ENCODE measurements at places on chromosomes 1 and 21. TPM values are rescaled to one million over a fixed set of nuclear protein-coding genes. Genes with fewer than 3 reads are reported as not detected.

DNA sequence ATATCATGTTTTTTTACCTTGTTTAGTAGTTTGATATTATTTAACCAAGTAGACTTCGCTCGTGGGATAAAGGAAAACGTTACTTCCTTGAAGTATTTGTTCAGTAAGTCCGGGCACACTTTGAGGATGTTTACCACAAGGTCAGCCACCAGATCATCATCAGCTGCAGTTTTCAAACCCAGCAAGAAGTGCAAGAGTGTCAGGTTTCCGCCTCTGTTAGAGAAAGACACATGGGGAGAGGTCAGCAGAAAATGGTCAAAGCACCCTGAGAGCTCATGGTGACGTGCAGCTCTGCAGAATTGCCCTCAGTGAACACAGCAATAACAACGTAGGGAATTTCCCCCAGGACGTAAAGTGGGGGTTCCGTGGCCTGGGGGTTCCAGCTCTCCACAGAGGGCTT, 24.4 kb downstream of the URB1 start:
- no peak for DNase-seq

GRCh38 chr1:193538003-193538354, 351.6 kb upstream of the B3GALT2 start:
- DNase-seq = no peak

DNA sequence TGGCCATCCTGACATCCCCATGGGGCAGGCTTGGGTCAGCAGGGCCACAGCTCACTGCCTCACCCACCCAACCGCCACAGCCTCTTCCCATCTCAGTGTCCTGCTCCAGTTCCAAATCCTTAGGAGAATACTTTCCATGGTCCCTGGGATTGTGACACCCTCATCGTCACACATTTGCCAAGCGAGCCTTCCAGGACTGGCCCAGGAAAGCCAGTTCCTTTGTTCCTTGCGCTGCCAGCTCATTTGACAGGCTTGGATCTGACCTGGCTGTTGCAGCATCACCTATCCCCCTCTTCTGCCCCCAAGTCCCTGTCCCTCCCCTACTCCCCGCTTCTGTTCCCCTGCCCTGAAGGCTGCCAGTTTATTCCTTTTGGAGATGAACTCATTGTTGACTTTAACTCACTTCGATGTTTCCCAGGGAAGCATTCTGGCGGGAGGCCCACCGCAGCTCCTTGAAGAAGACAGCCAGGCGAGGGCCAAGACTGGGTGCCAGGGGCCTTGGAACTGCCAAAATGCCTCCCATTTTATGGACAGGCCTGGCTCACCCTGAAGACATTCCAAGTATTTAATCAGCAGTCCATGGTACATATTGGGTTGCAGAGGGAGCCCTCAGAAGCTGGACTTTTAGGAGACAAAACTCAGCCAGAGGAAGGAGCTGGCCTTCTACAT, 10.2 kb upstream of the GNL2 start:
- DNase-seq = no peak

- no peak for DNase-seq
Measured at GRCh38 chr21:42599486-42599885, 53.9 kb upstream of the PDE9A start.

DNA sequence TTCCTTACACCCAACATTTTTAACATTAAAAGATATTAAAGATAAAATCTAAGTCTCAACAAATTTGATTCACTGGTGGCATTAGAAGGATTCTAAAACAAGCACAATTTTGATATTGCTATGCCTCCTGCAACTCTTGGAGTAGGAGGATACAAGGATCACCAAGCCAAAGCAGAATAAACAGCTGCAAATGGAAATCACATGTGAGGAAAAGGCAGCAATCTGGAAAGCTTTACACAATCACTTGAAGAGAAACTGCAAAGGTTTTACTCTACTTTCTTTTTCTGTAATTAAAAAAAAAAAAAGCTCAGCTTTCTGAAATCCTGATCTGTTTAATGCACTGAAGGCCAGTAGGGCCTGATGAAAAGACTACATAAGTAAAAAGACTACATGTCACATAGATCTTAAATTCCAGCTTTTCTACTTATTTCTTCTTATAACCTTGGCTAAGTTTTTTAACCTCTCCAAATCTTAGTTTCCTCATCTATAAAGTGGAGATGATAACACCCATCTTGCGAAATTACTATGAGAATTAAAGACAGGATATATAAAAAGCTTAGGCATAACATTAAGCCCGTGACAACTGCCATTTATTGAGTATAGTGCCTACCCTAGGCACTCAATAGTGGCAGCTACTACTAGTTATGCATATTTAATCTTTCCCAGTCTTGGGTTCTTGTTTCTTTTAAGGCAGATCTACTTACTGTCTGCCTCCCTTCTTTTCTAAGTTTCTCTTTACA, 73.5 kb downstream of the EPS15 start:
- no peak for DNase-seq

DNA sequence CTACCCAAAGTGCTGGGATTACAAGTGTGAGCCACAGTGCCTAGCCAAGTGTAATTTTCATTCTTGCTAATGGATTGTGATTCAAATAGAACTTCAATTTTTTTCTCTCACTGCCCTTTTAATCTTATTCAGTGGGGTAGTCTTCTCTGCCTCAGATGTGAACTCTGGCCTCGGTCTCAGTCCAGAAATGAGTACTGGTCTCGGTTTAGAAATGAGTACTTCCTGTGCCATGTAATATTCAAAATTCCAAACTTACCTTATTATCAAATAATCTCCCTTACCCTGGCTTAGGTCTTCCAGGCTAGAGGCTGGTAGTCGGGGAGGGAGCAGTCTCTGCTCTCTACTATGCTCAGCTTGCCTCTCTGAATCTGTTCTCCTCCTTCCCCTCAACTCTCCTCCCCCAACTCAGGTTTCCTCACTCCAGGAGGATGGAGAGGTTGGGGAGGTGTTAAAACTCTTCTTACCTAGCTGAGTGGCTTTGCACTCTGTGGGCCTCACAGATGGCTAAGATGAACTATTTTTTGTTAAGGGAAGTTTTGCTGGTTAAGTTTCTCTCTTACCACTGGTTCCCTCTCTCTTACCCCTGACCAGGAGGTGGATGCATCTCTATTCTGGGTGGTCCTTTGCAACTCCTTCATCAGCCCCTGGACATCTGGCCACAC, 4.8 kb upstream of the SLAMF9 start:
- DNase-seq = no peak

DNA sequence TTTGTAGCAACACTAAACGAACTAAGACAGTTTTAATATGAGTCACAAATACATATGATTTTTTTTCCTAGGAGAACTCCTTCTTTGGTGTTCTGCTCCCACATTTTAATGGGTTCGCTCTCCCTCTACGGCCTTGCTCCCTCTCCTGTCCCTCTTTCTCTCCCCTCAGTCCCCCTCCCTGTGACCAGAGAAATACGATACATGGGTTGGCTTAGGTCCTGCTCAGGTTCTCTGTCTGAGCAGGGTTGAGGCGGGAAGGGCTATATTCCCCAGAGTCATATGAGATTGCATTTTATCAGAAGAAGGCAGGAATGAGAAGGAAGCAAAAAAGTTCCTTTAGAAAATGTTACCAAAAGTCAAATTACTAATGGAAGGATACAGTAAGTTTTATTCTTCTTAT, 44.6 kb downstream of the UBE2U start:
- no peak for DNase-seq

- no peak for DNase-seq
Measured at GRCh38 chr1:29698033-29698432, 461.7 kb downstream of the PTPRU start.

CCDC181 gene
- total RNA-seq = not detected

CLCA2 gene
- not detected for total RNA-seq

- DNase-seq = no peak
Measured at GRCh38 chr1:33624991-33625870, 152.8 kb downstream of the ZSCAN20 start.

DNA sequence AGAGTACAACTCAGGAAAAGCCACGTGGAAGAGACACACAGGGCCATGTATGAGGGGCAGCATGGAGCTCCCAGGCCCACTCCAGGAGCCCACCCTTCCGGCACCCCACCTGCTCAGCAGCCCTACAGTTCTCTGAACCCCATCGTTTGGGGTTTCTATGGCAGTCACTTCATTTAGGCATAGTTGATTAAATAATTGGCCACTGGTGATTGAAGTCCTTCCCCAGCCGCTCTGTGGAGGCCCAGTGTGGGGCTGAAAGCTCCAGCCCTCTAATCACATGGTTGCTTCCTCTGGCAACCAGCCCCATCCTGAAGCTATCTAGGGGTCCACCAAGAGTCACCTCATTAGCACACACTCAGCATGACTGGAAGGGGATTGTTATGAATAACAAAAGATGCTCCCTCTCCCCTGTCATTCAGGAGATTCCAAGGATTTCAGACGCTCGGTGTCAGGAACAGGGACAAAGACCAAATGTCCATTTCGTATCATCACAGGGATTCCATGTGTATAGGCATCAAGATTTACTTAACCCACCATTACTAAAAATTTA, 12.2 kb upstream of the S100A7A start:
- no peak for DNase-seq

GRCh38 chr1:51114137-51114536, 12.1 kb downstream of the C1orf185 start:
- no peak for DNase-seq

DNA sequence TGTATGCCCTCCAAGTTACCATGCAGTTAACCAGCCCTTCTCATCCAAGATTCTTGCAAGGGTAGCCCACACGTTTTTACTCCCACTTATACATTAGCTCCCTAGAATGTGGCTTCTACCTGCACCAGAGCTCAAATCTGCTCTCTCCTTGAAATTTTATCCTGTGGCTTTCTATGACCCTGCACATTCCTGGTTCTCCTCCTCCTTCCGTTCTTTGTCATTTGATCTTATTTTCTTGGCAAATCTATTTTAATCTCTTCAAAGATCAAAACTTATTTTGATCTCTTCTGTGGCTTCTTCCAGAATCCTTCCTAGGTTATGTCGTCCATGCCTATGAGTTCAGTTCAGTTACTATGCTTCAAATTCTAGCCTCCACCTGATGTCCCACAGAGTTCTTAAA, 115.6 kb upstream of the GUCA2B start:
- DNase-seq = no peak

- DNase-seq = no peak
Measured at GRCh38 chr1:192108161-192108560, 50.1 kb upstream of the RGS18 start.

GRCh38 chr1:119675349-119676345, 27.6 kb upstream of the ZNF697 start:
- DNase-seq = peak; percentile 73

GRCh38 chr1:185155600-185156287, 1.0 kb downstream of the TRMT1L start:
- DNase-seq = peak; percentile 90

GRCh38 chr1:230916587-230917283, 48.4 kb upstream of the C1orf198 start:
- no peak for DNase-seq

- DNase-seq = no peak
Measured at GRCh38 chr1:219626865-219627264, 14.0 kb upstream of the ZC3H11B start.

GRCh38 chr1:222843469-222844410, 28.9 kb downstream of the DISP1 start:
- no peak for DNase-seq

AKNAD1 gene
- not detected for total RNA-seq

DNA sequence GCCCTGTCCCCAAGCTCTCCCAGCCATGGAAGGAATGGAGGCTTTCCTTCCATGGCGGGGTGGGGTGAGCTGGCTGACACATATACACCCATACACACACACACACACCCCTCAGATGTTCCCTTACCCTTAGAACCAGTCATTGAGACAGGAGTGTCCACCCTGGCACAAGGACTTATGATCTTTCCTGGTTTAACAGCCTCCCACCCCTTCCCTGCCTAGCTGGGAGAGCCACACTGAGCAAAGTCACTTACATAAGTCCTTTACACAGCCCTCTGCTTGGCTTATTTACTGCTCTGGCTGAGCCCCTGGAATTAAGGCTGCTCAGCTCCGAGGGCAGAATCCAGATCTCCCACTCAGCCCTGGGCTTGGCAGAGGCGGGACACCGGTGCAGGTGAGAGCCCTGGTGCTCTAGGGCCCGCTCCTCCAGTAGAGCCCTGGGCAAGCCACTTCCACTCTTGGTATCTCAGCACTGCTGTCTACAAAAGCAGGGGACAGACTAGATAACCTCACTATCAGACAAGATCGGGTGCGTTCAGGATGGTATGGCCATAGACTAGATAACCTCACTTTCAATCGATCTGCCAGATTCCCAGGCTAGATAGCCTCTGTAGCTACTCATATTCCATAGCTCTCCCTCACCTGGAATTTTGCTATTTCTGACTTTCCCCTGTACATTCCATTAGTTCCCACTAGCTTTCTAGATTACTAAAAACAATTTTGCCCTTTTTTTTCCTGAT, 16.7 kb downstream of the SLC6A9 start:
- DNase-seq = no peak

DNA sequence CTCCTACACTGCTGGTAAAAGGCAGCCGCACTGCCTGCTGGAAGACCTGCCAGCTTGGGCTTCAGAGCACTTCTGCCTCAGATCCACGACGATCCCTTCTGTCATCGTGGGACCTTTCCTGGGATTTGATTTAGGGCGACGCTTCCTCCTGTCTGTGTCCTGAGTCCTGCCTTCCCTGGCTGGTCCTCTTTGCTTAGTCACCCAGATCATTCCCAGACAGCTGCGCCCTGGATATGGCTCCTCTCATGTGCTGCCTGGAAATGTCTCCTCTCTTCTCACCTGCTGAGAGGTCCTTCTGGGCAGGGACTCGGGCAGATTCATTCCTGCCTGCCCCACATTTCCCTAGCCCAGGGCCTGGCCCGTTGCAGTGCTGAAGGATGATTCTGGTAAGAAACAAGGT, 72.4 kb upstream of the POU3F1 start:
- DNase-seq = no peak

GABRD gene
- total RNA-seq = not detected

PIGR gene
- total RNA-seq = 1.1 TPM

DNA sequence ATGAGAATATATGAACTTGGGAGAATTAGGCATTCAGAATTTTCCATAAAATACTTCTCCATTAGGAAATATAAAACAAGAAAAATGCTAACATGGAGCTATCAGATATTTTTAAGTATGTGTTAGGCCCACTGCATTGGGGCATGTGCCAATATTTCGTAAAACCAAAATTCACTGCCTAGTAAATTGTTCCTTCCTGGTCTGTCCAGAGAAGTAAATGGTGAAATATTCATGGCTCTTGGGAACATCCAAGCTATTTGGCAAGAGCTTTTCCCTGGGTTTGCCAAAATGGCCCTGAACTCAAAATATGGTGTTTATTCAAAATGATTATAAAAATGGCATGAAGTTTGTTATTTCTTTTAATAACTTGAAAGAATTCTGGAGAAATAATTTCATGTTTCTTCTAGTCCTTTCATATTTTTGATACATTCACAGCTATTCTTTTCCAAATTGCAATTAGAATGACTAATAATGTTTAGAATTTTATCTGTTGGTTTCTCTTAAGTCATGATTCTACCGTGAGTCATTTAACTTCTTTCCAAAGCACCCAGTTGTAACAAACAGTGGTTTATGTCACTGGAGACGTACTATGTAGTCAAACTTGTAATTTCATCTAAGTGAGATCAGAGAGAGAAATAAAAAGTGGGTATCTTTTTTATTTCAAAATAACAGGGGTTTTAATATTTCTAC, 25.7 kb upstream of the SLC19A2 start:
- DNase-seq = no peak

PLA2G2D gene
- 1.7 TPM for total RNA-seq

- DNase-seq = no peak
Measured at GRCh38 chr21:42833859-42834725, 45.2 kb downstream of the WDR4 start.

- DNase-seq = no peak
Measured at GRCh38 chr1:171664976-171665375, 12.5 kb upstream of the MYOC start.
